Right lobe of liver (tissue), 6 donors: ENCODE measurements at places on chromosomes 2 and 18.

DNA sequence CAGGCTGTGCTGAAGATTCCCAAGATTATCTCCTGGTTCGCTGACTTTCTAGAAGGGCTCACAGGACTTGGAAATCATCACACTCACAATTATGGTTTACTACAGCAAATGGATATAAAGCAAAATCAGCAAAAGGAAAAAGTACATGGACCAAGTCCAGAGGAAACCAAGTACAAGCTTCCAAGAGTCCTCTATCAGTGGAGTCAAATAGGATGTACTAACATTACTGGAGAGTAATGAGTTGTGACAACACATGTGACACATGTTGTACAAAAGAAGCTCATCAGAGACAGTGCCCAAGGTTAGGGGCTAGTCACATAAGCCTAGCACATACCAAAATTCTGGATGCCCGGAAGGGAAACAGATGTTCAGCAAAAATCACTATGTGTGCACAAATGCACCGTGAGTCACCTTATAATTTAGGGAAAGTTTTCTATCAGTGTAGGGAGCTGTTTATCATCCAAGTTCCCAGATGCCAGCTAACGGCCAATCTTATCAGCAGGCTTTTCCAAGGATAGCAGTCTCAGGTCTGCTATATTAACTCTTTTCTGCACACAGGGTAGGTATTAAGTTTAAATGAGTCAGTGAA, 9.5 kb downstream of the TMEM237 start:
- DNase-seq: no peak

- no peak for DNase-seq
These were observed 52.2 kb downstream of the NRP2 start for GRCh38 chr2:205734436-205735037.

- no peak for DNase-seq
These were observed 45.9 kb downstream of the FOSL2 start for GRCh38 chr2:28438532-28439063.

- DNase-seq: no peak
These were observed 132.9 kb upstream of the PKDCC start for GRCh38 chr2:41914936-41915335.

DNA sequence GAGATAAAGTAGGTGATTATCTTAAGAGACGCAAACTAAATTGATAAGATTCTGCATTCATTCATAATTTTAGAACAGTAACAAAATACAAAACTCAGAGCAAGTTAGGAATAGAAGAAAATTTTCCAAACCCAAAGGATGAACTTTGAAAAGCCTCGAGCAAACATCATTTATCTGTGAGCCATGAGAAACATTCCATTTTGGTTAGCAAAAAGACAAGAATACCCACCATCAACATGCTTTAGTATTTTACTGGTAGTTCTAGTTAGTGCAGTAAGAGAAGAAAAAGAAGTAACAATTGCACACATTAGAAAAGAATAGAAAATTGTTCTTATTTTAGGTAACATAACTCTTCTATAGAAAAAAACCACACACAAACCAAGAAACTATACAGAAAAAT, 291.3 kb upstream of the TCF4 start:
- no peak for DNase-seq

- no peak for DNase-seq
These were observed 24.3 kb downstream of the SMYD1 start for GRCh38 chr2:88091943-88092342.

DNA sequence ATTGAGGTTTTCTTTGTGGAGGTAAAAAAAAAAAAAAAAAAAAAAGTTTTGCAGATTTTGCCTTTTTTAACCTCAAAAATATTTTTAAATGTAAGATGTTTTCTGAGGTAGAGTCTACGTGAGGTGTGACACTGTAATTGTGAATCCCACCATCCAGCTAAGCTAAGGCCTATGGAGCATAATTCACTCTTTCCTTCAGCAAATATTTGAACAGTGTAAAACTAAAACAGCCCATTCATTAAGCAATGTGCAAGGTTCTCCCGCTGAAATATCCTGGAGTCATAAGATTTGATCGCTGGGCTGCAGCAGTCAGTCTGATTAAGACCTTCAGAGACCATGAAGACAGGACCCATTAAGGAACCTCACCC, 105.1 kb downstream of the HNRNPLL start:
- DNase-seq: no peak

DNA sequence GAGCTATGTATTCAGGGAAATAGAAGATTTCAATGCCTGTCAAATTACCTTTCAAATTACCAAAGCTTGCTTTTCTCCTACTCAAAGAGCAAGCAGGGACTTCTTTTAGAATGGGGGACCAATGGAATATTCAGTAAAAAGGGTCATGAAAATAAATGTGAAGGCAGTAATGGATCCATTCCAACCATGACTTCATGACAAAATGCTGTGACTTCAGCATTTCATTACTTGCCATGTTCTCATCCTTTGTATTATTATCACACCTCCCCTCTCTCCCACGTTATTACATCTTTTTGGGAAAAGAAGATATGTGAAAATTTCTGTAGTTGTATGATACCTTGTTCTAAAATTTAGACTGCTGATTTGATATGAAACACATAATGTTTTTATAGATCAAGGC, 864.0 kb upstream of the FSHR start:
- no peak for DNase-seq

DNA sequence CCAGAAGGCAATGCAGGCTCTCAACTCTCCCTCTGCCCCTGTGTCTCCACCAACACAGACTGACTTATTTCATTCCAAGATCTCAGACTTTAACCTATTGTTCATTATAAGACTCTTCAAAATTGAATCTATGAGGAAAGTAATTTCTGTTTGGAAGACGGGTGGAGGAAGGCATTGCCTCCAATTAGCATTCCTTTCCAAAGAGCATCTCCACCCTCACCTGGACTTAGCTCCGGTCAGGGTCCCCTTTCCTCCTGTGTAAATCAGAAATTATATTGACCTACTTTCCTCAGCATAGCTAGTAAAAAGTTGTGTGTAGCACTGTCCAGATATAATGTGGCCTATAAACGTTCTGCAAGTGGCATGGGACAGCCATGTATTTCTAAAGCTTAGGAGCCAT, 230.4 kb upstream of the ACVR2A start:
- DNase-seq: no peak

GRCh38 chr2:236939721-236940231, 145.9 kb upstream of the COPS8 start:
- peak; percentile 39 for DNase-seq

DNA sequence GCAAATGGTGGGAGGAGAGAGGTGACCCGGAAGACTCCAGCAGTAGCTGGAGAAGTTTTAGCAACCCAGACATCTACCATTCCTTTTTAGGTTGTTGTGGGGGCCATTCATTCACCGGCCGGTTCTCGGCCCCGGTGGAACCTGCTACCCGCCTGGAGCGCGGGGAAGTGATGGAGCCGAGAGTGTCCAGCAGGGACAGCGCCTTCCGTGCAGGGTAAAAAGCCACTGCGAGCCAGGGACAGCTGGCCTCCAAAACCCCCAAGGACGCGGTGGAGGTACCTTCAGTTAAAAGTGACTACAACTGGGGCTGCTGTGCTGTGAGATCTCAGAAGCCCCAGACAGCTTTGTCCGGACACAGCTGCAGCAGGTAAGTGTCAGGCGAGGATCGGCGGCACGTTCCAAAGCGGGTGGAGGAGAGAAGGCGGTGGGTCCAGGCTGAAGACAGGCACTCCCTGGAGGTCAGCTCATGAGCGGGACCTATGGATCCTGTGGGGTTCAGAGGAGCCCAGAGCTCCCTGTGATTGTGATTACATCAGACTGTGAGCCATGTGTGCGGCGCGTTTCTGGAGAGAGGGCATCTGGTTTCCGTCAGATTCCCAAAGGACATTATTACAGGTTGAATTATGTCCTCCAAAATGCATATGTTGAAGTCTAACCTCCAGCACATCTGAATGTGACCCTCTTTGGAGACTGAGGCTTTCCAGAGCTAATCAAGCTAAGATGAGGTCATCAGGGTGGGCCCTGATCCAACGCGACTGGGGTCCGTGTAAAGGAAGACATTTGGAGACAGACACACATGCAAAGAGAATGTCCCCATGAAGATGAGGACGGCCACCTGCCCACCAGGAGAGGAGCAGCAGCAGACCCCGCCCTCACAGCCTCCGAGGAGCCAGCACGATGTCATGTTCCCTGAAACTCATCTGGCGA, 276.3 kb downstream of the EIPR1 start:
- no peak for DNase-seq

- DNase-seq: no peak
These were observed 57.7 kb downstream of the PELI1 start for GRCh38 chr2:64086347-64087082.

GRCh38 chr18:12857215-12857905, 26.7 kb downstream of the PTPN2 start:
- no peak for DNase-seq

DNA sequence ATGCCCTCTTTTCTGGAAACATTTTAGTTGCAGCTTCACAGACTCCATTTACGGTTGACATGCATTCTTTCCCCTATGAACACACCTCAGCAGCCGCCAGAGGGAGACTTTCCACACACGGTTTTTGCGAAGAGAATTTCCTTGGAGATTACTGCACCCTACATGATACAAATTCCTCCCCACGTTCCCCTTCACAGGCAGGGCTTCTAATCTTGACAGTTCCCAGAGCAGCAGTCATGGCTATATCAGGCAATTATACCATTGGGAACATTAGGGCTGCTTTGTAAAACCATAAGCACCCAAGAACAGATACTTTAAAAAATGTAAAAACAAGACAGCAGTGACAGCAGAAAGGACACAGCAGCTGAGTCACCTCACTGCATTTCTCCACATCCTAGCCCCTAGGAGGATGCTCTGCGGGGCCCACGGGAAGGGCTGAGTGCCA, 253.8 kb downstream of the TGIF1 start:
- DNase-seq: peak; percentile 55

DNA sequence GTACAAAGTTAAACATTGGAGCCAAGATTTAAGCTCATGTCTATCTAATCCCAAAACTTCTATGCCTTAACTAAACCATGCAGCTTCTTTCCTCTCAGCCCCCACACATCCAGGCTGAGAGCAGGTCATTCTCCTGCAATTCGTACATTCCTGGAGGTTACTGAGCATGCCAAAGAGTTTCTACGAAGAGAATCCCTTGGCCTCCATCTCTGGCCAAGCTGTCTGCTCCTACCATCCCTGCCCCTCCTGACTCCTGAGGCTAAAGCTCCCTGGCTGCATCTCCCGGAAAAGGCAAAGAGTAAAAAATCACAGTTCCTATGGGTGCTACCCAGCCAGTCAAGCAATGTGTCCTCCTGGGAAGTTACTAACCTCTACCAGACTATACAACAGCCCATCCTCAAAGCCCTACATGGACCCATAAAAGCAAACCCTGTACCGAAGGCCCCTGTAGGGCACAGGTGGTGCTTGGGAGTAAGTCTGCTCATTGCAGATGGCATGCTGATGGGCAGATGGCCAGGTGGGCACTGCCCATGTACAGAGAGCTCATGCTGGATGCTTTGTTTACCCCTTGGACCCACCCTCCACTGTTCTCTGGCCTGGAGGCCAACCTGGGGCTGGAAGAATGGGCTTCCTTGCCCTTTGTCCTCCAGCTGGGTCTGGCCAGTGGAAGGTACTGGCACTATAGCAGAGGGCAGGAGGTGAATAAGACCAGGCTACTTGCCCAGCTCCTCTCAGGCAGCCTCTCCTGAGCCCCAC, 99.5 kb downstream of the TTC32 start:
- no peak for DNase-seq

DNA sequence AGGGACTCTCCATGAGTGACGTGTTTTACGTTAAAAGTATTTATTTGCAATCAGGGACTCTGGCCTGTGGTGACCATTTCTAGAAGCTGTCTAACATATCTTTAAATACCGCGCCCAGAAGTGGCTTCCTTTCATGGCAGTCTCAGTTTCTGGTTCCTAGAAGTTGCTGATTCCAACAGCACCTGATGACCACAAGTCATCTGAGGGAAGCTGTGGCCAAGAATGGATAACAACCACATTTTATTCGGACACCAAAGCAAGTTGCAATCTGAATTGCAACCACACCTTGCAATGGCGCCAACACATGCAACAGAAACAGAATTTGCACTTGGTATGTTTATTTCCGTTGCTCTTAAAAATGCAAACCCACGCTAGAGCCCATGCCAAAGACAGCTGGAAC, 33.1 kb downstream of the MEX3C start:
- no peak for DNase-seq

GRCh38 chr2:157938556-157938955, 62.4 kb upstream of the ACVR1 start:
- DNase-seq: no peak

GRCh38 chr2:188495969-188496431, 204.3 kb downstream of the GULP1 start:
- DNase-seq: no peak

GRCh38 chr18:939166-939565, 34.5 kb downstream of the ADCYAP1 start:
- no peak for DNase-seq

DNA sequence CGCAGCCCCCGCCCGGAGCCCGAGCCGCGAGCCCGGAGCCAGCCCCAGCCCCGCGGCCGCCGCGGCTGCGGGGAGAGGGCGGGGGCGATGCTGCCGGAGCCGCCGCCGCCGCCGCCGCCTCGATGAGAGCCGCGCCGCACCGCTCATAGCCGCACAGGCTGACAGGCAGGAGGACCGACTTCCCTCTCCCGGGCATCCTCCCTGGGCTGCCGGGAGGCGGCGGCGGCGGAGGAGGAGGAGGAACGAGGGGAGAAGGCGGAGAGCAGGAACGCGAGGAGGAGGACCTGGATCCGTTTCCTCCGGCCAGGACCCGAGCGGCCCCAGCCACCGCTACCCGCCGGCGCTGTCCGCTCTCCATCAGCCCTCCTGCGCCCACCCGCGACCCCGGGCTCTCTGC, 370 bp downstream of the KLHL29 start:
- no peak for DNase-seq

- no peak for DNase-seq
These were observed 52.8 kb upstream of the TMEM182 start for GRCh38 chr2:102708847-102709559.

GRCh38 chr2:26144953-26145680, 27.8 kb upstream of the GAREM2 start:
- peak; percentile 45 for DNase-seq

DNA sequence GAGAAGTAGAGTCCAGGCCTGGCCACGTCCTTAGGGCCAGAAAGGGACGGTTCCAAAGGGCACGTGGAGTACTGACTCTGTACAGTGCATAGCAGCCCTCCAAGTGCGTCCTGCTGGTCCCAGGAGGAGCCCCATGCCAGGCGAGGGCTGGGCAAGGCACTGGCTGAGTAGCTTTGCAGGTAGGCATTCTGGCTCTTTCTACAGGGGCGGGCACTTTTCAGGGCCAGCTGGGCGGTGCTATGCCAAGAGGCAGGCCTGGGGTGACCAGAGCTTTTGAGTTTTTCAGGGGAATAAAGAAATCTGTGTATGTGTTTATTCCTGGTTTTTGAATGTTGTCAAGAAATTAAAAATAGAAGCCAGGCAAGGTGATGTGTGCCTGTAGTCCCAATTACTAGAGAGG, 15.4 kb upstream of the GLI2 start:
- DNase-seq: no peak
